ENCODE measurements at places on chromosomes 3 and 15.

DNA sequence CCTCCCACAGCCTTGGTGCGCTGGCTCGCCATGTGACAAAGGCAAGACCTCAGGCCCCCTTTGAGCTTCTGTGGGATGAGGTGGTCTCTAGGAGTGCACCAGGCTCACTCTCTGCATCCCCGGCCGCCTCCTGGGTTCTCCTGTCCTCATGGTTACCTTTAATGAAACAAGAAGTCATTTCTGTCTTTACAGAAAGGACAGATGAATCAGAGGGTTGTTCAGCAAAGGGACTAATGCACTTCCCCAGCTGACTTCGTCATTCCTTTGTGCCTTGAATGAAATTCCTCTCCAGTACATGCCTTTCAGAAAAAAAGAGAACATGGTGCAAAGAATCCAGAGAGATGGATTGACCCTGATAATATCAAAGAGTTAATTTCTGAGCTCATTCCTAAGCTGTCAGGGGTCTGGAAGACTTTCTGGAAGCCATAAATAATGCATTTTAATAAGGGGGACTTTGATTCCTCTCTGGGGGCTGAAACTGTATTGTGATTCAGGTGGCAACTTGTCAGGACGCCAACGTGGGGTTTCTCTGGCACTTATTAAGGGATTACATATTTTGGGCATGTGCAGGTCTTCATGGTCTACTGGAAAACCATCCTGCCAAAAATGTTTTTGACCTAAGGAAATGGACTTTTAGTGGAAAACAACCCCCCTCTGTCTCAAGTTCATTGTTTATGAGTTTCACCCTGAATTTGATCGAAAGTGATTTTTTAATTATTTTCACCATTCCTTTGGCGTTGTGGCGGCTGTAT is 122.7 kb downstream of the FBLN2 start:
- DNase-seq = no peak

GRCh38 chr3:153210146-153210545 is 48.1 kb downstream of the RAP2B start:
- DNase-seq = no peak

DNA sequence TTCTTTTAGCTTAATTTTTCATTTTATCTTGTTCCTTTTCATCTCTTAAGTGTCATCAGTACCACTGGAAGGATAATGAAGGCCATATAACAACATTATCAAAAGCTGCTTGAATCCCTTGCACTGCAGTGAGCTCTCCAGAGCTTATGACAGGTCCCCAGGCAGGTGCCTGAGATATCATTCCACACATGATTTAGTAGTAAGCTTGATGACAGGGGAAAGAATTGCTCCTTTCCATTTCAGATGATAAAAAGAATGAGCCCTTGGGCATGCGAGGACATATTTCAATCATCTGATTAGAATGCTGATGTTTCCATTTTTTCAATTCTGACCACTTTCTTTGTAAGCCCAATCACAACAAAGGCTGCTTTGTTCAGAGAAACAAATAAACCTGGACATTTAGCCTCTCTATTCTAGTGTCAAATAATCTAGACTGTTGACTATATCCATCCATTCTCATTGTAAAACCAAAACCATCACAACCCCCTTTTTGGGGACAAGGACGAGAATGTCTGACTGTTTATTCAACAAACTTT is 567.8 kb downstream of the IGSF11 start:
- DNase-seq = no peak

DNA sequence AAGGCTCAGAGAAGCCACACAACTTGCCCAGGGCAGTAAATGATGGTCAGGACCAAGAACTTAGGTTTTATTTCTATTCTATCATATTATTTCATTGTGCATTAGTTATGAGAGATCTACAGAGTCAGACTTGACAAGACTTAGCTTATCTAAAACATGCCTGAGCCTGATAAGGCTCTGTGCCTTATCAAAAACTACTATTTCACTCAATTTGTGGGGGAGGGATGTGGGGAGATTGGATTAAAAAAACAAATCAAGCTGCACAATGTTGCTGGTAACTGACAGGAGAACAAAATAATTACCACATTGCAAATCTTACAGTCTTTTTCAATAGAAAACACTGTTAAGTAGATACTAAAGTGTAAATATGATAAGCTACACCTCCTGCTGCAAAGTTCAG is 16.0 kb downstream of the HACD2 start:
- no peak for DNase-seq

- no peak for DNase-seq
Observed at GRCh38 chr15:26049900-26050657, 187.0 kb upstream of the ATP10A start.

DNA sequence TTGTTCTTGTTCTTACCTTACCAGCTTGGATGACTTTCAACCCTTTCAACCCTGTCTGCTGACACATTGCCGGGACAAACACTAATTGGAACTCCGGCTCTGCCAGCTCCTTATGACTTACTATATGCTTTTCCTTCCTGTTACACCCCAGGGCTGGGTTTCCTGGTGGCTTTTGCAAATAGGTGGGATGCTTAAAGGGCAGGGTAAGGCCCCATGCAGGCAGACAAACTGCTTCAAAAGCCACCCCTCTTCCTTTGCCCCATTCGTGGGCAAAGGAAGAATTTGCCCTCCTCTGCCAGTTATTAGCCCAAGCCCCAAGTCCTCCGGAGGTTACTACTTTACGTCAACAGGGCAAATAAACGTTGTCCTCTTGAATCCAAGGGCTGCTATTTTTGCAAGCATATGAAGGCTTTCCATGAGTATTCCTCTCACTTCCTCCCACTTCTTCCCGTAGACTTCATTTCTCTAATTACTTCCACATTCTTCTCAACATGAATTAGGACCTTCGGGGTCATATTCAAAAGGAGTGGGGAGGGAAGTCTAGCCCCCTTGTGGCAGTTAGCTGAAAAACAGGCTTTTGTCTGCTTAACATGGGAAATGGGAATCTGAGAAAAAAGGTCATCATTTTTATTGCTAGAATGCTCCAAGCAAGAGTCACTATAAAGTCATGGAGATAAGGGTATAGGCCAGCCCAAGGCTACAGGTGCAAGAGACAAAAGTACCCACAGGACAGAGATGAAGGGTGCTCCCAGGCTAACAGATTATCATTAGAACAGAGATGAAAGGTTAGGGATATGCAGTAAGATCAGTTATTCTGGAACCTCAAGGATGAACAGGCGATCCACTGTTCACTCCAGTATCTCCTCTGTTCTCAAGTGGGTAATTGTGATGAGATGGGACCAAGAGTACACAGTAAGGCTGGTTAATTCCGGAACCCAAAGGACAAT is 56.3 kb upstream of the FSTL1 start:
- DNase-seq = no peak

All from spinal cord (tissue), 10 donors.